Fibroblast of skin of scalp (primary cell): ENCODE measurements at places on chromosomes 13 and 19.

DNA sequence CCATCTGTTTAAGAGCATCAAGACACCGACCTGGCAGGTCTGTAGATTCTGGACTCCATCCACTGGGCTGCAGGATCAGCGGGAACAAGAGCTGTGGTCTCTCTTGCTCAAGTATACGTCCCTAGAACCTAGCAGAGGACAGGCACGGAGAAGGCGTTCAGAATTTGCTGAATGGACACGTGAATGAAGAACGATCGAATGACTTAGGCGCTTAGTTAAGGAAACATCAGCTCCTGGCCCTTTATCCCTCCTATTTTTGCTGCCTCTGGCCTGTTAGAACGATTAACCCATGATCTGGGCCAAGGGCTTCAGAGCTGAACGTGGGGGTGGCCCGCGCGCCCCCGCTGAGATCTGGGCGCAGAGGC is 953 bp downstream of the DZIP1 start:
- no peak for DNase-seq

DNA sequence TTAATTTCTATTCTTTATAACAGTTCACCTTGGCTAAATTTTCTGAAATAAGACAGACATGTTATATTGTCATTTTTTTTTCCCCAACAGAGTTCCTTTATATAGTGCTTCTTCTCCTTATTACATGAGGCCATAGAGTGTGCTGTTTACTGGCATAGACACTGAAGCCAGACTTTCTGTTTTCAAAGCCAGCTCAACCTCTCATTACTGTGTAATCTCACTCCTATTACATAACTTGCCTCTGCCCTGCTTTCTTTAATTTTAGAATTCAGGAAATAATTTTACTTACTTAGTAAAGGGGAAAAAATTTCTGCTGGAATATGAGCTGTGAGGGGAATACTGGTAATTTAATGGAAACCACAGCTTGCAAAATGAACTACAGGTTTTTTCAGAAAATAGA is 1380.4 kb downstream of the SLITRK1 start:
- no peak for DNase-seq

DNA sequence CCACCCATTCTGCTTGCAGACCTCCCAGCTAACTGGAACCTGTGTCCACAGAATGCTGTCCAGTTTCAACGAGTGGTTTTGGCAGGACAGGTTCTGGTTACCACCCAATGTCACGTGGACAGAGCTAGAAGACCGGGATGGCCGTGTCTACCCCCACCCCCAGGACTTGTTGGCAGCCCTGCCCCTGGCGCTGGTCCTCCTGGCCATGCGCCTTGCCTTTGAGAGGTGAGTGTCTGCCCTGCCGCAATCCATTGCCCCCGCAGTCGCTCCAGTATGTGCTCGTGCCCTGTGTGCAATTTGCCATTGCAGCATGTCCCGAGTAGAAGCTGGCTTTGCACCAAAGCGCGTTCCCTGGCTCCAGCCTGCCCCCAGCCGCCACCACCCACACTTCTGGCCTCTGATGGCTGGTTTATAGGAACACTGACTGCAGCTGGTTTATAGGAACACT is 41.9 kb downstream of the CERS4 start:
- no peak for DNase-seq

DNA sequence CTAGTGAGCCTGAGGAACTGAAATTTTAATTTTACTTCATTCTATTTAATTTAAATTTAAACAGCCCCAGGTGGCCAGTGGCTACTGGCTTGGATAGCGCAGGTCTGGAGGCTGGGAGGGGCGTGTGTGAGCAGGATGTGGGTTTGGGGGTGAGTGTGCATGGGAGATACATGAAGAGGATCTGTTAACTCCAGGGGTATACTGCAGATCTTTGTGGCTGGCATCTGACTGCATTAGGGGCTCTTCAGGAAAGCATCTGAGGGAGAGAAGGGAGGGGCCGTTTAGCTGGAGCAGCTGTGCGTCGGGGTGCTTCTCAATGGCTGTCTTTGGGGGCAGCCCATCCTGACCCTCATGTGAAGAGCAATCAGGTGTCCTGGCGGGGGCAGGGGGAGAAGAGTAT is 6.8 kb downstream of the SHANK1 start:
- no peak for DNase-seq
